ENCODE measurements at places on chromosomes 5 and 9.

DNA sequence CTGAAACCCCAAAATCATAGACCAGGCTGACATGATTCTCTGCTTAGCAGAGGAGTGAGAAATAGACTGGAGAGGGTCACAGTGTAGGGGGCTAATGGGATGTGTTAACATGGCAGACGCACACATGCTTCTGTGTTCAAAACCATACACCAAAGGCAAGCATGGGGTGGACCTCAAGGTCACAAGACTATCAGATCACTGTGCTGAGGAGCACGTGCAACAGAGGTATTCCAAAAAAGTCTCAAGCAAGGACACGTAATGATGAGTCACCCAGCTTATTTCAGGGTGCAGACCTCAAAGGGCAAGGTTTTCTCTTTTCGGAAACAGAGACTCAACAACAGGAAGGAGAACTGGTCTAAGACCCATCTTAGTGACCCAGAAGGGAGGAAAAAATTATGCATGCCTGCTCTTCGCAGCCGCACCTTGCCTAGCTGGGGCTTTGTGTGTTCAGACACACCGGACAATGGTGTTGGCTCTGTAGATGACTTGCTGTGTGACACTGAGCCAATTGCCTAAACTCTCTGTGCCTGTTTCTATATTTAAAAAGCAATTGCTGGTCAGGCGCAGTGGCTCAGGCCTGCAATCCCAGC lies 20.3 kb downstream of the WHRN start:
- no peak for DNase-seq

- no peak for DNase-seq
Measured at GRCh38 chr5:58969795-58970194, 386.9 kb downstream of the RAB3C start.

- DNase-seq: no peak
Measured at GRCh38 chr9:37221489-37222106, 101.2 kb downstream of the ZCCHC7 start.

DNA sequence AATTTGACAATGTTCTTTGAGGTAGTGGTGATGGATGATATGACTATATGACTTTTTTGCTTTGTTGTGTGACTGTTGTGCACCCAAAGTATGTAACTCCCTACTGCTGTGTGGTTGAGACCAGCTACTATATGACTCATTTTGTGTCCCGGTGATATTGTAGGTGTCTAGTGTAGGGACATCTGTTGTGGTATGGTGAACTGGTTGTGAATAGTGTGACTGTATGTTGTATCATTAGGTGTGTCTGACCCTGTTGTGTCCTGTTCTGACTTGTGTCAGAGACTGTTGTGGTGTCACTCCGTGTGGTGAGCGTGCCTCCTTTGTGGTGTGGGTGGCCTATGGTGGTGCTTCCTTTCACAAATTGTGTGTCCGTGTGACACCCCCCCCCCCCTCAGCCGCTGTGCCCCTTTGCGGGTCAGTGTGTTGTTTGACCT lies 11.2 kb upstream of the CXXC5 start:
- DNase-seq: no peak

- no peak for DNase-seq
Measured at GRCh38 chr9:37656936-37657335, 6.2 kb downstream of the FRMPD1 start.

- no peak for DNase-seq
Measured at GRCh38 chr5:11596185-11596584, 308.1 kb downstream of the CTNND2 start.

DNA sequence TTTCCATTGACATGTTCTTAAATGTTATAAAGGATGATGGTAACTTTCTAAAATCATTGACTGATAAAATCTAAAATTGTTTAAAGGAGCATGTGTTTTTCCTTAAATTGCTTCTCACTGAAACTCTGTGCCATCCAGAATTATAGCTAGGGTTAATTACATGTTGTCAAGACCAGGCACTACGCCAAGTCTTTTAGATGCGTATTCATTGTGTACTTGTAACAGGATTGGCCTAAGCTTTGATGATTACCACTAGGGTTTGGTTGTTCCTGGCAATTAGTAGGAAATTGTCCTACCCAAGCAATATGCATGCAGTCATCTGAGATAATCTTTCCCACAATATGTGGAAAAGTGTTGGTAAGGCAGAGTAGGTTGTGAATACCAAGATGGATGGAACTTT lies 43.8 kb downstream of the PRKACG start:
- DNase-seq: no peak

- DNase-seq: no peak
Measured at GRCh38 chr9:5440426-5440825, 2.7 kb upstream of the PLGRKT start.

- DNase-seq: no peak
Measured at GRCh38 chr5:168860503-168860902, 281.3 kb upstream of the PANK3 start.

DNA sequence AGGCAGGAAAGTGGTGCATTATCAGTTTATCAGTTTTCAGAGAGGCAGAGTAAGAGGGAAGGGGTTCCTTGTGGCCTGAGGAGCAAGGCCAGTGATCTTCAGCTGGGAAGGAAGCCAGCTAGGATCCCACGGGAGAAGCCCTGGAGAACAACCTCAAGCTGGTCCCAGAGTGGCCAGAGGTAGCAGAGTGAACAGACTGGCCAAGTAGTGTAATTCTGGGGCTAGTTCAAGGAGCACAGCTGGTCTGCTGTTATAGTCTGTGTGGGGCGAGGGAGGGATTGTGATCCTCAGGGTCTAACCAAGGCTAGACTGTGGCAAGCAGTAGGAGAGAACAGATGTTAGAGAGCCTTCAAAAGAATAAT lies 164.6 kb downstream of the CARTPT start:
- no peak for DNase-seq

DNA sequence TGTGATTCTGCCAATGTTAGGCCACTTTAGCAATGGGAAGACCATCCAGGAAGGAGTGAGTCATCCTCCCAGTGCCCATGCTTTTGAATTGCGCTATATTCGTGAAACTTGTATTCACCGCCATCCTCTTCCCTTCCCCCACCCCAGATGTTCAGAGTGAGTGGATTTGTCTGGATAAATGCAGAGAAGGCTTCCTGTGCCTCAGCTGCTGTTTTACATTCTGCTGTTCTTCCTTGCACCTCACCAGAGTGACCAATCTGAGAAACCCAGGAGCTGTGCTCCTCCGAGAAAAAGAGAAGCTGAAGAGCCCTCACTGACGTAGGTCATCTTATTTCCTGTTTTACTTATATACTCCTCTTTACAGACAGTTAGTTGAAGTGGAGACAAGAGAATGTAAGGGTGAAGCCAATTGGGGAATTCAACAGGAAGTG lies 24.6 kb upstream of the SVEP1 start:
- DNase-seq: no peak

- no peak for DNase-seq
Measured at GRCh38 chr9:33307067-33307466, 16.8 kb downstream of the NFX1 start.

- no peak for DNase-seq
Measured at GRCh38 chr5:123088031-123088805, 823 bp upstream of the PRDM6 start.

- DNase-seq: no peak
Measured at GRCh38 chr9:107405511-107405910, 84.1 kb downstream of the KLF4 start.

GRCh38 chr5:141910271-141910673 lies 13.4 kb upstream of the DELE1 start:
- DNase-seq: no peak

- no peak for DNase-seq
Measured at GRCh38 chr9:14307989-14308852, 5.7 kb downstream of the NFIB start.

GRCh38 chr5:95261437-95262175 lies 23.3 kb downstream of the MCTP1 start:
- DNase-seq: no peak

- DNase-seq: no peak
Measured at GRCh38 chr5:160359816-160360215, 10.6 kb downstream of the C1QTNF2 start.

GRCh38 chr9:2242831-2243330 lies 227.7 kb downstream of the SMARCA2 start:
- DNase-seq: no peak

- DNase-seq: no peak
Measured at GRCh38 chr9:70477907-70478480, 63.5 kb upstream of the KLF9 start.

DNA sequence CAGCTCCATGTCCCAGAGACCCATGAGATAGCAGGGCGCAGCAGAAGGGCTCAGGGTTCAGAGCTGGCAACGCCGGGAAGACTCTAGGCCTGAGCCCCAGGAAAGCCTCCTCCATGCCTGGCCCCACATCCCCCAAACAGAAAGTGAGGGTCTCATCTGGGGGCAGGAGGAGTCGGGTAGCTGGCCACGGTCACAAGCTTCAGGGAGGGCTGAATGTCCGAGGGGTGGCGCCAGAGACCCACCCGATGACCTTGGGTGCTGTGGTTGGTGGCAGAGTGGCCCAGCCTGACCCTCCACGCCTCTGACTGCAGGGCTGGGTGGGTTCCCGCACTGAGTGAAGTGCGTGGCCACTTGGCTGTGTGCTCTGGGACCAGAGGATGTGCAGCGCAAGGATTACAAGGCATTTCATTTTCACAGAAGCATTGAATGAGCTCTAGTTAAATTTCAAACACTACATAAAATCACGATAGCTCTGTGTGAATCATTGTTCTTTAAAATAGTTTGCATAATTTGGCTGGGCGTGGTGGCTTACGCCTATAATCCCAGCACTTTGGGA lies 3.0 kb downstream of the C8G start:
- DNase-seq: no peak

- DNase-seq: no peak
Measured at GRCh38 chr5:138936225-138936967, 61.3 kb upstream of the LRRTM2 start.

GRCh38 chr5:171848486-171848885 lies 62.9 kb downstream of the SMIM23 start:
- no peak for DNase-seq

GRCh38 chr9:36961051-36961450 lies 73.0 kb downstream of the PAX5 start:
- DNase-seq: no peak

DNA sequence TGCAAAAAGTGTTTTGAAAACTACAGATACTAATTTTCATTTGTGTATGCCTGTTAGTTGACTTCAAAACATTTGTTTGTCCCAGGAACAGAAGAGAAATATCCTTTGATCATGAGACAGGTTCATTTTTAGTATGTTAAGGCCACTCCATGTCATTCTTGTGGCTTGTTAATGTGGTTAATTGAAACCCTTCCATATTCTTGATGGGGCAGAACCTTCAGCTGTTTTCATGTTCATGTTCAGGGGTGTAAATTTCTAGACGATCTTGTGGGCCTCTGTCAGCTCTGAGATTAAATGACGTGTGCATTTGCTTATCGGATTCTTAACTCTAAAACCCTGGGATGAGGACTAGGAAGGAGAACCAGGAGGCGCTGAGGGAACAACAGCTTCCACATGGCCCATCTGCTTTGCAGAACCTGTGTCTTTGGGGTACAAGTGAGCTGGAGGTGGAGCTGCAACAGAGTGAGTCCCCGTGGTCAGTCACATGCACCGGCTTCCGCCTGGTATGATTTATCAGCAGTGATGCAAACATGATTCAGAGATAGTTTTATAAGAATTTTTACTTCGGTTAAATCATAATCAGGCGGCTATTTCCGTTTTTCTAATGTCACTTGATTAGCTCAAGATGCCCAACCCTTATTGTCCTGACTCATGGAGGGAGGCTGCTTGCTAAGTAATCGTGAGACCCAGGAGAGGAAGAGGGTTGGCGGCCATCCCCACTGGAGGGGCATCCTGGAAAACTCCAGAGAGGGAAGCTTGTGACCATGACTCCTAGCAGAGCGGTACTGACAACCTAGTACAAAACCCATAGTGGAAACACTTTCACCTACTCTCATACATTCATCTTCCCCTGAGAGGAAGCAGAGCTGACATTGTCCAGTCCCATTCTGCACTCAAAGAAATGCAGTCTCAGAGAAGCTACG lies 138.4 kb downstream of the C9orf152 start:
- no peak for DNase-seq

DNA sequence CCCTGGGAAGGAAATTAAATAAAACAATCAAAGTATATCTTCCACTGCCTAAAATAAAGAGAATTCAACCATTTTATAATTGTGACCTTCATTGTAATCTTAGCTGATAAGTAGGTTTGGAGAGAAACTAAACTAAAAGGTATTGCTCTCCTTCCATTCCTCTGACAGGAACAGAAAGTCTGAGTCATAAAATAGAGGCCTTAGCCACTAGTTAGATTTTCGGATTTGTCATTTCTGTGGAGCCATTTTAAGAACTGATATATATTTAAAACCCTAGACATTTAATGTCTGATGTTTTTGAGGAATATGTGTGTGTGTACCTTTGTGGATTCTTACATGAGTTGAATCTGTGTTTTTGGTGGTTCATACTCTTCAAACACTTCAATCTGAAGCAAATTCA lies 11.8 kb upstream of the TMC1 start:
- DNase-seq: no peak

GRCh38 chr9:4235420-4235819 lies 64.4 kb downstream of the GLIS3 start:
- DNase-seq: no peak

DNA sequence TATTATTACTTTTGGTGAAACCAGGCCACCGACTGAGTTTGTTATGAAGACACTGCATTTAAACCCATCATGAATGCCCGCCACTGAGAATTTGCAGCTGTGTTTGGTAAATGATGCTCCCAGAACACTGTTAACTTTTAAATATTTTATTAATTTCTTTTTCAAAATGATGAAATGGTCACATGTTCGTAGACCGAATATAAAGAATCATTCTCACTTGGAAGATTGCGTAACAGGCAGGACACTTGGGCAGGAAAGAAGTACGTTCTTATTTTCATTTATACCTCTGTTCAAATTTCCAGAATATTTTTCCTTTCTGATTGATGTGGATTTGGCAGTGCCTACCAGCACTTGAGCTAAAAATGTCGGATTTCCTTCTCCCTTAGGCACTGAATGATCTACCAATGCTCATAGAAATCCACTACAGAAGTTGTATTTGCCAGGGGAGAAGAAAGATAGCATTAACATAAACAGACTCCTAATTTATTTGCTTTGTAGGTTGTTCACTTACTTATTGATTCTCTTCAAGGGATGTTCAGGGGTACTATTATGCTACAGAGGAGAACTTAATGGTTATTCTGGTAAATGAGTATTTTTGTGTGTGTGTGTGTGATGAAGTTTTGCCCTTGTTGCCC lies 13.8 kb downstream of the CYFIP2 start:
- DNase-seq: no peak

DNA sequence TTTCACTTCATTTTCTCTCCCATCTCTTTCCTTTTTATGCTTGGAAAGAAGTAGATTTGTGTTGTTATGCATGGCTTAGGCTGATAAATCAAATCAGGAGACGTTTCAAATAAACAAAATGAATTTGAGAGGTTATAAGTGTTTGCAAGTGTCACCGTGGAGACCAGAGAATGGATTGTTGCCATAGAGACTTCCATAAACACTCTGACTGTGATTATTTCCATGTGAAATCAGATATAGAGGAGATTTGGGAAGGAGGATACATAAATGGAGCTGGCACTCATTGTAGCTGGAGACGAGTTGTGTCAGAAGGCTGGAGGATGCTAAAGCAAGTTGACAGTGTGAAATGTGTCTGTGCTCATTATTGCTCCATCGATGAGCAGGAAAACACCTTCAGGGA lies 84.2 kb upstream of the PCSK1 start:
- DNase-seq: no peak

GRCh38 chr5:88236866-88237642 lies 31.6 kb downstream of the TMEM161B start:
- DNase-seq: no peak

Data from cortex of kidney (tissue), 1 donor.